ENCODE measurements at places on chromosomes 12 and 14.

DNA sequence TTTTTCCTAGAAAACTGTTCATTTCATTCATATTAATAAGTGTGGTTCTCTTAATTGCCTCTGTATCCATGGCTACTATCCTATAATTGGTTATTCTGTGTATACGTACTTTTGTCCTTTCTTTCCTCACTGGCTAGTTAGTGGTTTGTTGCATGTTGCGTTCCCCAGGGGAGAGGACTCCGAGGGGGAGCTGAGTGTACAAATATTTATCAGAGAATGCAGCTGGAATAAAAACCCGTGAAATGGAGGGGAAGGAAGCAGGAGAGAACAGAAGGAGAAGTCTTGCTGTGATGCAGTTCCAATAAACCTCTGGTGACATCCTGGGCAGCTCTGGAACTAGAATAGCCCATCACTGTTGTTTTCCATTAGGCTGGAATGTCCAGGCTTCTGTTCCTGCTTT is 117.1 kb upstream of the RGS6 start:
- no peak for DNase-seq

DNA sequence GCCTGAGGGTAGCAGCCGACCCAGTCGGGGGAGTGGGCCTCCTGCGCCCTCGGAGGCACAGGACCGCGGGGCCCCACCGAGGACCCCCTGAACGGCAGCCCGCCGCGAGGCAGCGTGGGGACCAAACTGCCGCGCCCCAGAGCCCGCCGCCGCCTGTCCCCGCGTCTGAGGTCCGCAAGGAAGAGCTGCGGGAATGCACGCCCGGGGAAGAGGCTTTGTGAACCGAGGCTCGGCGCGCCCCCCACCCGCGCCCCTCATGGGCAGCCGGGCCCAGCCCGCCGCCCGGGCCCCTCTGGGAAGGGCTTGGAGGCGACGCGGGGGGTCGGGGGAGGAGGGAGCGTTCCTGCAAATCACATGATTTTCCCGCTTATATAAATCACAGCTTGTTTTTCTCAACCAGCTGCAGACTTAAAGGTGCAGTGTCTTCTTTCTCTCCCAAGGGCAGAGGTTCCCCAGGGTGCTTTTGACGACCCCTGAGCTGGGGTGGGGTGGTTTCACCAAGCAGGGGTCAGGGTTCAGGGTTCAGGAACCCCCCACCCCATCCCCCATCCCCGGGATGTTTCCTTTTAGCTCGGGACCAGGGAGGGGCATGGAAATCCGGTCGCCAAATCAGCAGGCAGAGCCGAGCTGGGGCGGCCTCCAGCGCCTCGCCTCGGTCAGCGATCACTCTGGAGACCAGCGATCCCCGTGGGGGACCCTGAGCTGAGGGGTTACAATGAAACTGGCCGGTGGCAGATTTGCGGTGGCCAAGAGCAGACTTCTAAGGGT is 44.7 kb upstream of the ATP23 start:
- DNase-seq, result no peak

- DNase-seq, result no peak
These were observed 10.6 kb upstream of the NCOR2 start for GRCh38 chr12:124577986-124578385.

DNA sequence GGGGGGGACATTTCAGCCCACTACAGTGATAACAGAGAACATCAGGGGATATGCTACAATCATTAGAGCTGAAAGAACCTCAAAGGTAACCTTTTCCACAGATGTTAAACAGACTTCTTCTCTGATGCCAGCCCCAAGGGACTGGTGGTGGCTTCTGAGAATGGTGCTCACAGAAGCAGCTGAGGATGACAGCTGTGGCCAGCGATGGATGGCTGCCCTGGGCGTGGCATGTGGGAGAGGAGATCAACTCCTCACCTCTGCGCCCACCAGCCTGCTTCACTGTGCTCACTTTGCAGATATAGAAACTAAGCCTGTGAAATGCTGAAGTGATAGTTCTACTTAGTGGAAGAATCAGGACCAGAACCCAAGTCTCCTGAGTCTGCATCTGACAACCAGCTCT is 33.0 kb downstream of the FOXN3 start:
- DNase-seq, result no peak

DNA sequence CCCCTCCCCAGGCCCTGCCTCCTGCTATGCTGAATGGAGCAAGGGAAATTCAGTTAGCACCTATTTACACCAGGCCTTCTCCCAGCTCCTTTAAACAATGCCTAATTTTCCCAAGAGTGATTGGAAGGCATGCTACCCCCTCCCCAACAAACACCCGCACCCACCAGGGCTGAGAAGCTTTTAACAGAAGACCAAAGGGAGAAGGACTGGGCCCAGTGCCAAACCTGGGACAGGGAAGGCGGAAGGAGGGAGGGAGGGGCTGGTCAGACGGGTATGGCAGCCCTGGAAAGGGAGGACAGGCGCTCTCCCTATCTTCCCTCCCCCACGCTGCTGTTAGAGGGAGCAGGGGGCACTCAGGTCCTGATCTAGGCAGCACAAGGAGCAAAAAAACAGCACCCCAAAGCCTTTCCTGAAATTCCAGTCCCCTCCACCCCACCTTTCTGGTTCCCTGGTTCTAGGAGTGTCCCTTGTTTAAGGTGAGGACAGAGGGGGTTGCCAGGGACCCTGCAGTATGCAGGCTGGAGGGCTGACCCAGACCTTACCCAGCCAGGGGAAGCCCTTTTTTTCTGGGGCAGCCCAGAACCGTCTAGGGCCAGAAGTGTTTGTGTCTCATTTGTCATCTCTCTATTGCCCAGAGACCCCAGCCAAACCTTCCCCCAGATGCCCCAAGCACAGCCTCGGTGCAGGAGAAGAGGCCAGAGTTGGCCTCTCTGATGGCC is 2.4 kb upstream of the KRT8 start:
- DNase-seq, result no peak

- DNase-seq, result no peak
These were observed 2.6 kb downstream of the GPR68 start for GRCh38 chr14:91241863-91242262.

DNA sequence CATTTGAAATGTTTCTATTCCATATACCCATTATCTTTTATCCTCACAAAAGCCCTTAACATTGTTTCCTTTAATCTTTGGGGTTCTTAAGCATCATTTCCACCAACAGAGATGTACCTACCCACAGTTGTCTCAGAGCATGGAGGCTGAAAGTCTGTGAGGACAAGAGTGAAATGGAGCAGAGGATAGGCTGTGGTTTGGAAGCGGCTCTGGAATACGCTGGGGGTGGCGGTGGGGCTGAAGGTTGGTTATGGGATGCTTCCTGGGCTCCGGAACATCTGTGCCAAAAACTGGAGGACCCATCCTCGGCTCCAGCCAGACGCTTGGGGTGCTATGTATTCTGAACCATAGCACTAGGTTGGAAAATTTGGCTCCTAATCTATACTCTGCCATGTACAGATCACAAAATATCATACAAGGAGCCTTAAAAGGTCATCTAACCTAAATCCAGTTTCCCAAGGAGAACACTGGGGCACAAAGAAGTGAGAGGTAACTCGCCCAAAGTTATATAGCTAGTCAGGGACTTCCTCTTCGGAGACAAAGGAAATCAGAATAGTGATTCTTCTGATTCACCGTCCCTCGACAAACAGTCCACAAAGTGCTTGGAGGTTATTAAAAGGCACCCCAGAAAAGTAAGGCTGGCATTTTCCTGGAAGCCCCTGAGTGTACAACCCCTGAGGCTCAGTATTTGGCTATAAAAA is 2.5 kb downstream of the PPP1R3E start:
- DNase-seq, result no peak

DNA sequence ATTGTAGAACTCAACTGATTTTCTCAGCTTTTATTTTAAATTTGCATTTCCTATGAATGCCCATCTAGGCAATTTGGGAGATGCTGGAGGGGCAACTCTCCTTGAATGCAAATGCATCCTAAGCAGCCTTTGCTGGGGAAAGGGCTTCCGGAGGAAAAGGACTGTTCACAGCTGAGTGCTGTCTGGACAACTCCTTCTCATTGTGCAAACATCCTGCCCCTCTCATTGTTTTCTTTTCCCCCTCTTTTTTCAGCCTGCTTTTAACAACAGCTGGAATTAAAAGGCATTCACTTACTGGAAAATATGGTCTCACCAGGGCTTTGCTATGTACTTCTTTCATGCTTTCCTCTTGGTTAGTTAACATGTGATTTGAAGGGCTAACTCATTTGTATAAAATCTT is 397.8 kb downstream of the FUT8 start:
- DNase-seq, result no peak
